ENCODE measurements at places on chromosomes 6 and 20.

- no peak for DNase-seq
These were observed 41.7 kb downstream of the SLC9A8 start for GRCh38 chr20:49854190-49854875.

DNA sequence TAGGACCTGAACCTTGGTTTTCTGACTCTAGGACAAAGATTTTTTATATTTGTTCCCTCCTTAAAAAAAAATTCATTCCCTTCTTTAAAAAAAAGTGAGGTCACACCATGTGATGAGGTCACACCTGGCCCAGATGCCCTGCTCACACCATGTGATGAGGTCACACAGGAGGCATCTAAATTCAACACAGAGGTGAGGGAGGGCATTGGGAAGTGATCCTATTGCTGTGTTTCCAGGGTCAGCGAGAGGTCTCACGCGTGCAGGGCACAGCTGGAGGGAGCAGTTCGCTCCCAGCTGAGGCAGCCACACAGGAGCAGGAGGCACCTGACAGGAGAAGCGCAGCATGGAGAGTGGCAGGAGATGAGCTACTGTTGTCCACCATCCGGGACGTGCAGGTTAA lies 92.5 kb downstream of the SLC22A23 start:
- no peak for DNase-seq

DNA sequence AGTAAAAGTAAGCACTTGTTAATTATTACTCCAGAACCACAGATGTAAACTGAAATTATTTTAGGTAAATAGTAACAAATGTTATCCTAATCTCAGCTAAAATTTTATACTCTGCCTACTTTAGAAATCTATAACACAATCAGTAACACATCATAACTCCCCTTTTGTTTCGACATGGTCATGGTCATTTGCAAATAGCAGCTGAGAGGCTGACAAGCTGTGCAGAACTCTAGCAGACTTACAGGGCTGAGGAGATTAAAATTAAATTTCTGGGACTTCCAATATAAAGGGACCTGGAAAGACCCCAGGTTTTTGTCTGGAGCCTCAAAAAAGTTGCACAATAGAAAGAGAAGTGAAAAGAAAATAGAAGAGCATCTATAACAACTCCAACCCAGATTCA lies 88.8 kb downstream of the PRL start:
- DNase-seq, result no peak

- no peak for DNase-seq
These were observed 26.1 kb downstream of the NCOA5 start for GRCh38 chr20:46063652-46064054.

GRCh38 chr20:1803061-1803931 lies 91.9 kb upstream of the SIRPA start:
- no peak for DNase-seq

DNA sequence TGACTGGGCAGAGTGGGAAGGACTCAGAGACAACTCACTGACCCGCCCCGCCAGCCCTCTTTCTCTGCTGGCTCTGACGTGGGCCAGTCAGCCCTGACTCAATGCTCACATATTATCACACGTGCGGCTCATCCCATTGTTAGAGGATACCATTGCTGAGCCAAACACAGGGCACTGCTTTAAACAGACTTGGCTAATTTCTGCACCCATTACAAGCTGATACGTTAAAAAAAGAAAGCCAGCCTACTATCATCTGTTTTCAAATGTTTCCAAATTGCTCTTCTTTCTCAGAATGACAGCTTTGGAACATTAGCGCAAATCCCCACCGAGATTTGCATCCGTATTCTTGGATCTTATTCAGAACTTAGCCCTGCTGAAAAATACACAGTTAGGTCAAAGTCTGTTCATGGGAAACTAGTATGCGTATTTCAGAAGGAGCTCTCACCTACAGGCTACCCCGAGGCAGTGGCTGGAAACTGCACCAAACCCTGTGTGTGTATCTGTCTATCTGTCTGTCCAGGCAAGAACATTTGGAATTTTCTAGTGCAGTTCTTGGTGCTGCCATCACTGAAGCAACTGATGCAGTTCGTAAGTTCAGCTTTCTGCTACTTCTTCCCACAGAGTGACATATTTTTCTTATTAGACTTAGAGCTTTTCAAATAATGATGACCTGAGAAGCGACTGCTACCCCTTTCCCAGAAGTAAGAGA lies 32.8 kb downstream of the RAMACL start:
- DNase-seq, result no peak

GRCh38 chr6:163688739-163689362 lies 274.3 kb downstream of the QKI start:
- no peak for DNase-seq

GRCh38 chr6:38244869-38245268 lies 394.9 kb downstream of the BTBD9 start:
- no peak for DNase-seq

- DNase-seq, result no peak
These were observed 187.1 kb downstream of the SOX4 start for GRCh38 chr6:21780679-21781078.

DNA sequence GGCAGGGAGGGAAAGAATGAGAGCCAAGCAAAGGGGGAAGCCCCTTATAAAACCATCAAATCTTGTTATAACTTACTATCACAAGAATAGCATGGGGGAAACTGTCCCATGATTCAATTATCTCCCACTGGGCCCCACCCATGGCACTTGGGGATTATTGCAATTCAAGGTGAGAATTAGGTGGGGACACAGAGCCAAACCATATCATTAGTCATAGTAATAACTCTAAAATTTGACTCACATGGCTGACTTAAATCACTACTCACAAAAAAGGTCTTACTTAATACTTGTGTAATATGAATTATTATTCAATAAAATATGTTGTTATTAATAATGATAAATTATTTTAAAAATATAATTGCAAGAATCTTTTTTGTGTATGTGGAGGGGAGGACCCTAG lies 178.1 kb upstream of the TCF21 start:
- no peak for DNase-seq

DNA sequence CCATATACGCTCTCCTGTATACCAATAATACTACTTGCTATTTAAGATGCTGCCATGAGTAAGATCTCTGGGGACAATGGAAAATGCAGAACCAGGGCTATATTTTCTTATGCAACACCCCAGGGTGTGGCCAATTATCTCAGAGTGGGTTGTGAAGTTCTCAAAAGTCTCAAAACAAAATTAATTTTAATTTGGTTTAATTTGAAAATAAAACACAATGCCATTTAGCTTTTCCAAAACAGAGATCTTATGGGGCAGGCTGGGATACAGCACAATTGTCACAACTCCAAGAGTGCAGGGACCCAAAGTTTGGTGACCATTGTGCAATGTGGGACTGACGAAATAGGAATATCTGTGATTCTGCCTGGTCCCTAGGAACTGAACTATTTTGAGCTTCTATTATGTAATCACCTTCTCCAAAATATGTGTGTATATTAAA lies 43.1 kb downstream of the MBOAT1 start:
- no peak for DNase-seq

DNA sequence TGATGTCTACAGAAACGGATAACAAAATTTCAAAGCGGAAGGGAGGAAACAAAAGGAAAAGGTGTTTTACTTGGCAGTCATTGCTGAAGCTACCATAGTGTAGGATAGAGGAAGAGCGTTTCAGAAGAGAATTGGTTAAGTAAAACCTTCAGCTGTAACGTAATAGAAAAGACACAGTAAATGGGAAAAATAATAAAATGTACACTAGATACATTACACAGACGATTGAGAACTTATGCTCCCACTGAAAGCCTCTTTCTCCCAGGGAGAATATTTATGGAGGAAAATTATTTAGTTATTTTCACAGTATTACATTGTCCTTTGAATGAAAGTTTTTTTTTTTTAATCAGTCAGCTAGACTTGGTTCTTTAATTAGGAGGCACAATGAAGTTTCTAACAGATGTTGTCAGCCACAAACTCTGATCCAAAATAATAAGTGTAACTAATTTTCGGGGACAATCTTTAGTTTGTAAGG lies 90.7 kb upstream of the PRDM1 start:
- DNase-seq, result no peak

DNA sequence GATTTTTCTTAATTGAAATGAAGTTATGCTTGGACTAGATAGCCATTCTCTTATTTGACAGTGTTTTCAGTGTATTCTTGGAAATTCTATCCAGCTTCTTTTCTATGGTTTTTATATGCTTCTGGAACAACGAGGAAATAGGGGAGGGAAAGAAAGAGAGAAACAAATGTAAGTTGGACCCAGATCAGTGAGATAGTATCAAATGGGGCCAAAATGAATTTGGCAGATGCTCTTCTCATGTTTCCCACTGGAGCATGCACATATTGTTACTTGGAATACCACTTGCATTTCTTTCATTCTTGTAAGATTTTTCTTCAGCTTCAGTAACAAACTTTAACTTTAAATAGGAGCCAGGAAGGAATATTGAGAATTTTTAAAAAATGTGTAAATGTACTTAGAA lies 312.3 kb downstream of the PRL start:
- no peak for DNase-seq

DNA sequence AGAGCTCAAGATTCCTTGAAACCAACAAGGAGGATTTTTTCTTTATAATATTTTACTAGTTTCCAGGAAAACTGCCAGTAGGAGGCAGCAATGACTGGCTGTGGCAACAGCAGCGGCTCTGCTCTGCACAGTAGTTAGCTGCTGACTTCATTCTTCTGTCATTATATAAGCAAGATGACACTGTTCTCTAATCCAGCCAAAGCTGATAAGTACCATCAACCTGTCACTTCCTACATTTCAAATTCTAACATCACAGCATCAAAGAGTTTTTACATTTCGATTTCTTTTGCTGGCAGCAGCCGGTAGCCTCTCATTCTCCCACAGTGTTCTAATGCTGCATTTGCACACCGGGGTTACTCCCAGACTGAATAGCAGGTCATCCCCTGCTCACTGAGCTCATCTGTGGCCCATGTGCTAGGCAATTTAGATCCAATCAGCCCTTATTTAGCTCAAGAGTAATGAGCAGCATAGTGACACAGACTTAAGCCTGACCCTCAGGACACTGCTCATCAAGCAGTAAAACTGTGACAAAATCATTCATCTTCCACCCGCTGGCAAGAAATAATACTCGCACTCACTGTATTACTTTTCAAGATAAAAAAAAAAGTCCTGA lies 67.8 kb downstream of the MMS22L start:
- no peak for DNase-seq

DNA sequence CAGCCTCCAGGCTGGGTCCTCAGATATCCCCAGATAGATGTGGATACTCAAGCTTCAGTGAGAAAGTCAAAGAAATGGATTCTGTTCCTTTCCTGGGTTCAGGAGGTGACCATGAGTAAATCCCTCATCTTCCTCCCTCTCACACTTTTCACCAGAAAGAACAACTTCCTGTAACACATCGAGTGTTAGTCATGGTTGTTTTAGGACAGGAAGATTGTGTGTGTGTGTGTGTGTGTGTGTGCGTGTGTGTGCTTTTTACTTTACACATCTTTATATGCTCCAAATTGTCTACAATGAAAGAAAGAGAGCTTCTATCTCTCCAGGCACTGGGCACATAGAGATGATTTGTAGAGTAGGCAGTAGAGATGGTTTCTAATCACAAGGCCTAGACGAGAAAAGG lies 139.9 kb downstream of the TBXT start:
- no peak for DNase-seq

GRCh38 chr6:150907383-150907782 lies 41.9 kb downstream of the MTHFD1L start:
- DNase-seq, result no peak

DNA sequence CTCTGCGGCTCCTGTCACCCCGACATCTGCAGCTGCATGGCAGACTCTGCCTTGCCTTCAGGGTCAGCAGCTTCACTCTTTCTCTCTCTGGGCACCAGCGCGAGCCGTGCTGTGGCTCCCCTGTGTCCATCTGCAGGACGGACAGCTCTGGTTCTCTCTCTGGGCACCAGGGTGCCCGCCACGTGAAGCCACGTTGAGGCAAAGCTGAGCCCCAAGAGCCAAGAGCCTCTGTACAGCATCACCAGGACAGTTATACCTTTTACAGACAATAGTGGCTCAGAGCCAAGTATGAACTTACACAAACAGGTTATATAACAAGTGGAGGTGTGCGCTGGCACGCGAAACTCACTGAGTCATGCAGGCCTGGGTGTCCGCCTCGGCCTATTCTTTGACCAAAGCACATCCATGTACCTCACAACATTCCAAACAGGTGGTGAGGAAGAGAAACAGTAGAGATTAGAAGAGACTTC lies 50.8 kb downstream of the FAM50B start:
- no peak for DNase-seq

DNA sequence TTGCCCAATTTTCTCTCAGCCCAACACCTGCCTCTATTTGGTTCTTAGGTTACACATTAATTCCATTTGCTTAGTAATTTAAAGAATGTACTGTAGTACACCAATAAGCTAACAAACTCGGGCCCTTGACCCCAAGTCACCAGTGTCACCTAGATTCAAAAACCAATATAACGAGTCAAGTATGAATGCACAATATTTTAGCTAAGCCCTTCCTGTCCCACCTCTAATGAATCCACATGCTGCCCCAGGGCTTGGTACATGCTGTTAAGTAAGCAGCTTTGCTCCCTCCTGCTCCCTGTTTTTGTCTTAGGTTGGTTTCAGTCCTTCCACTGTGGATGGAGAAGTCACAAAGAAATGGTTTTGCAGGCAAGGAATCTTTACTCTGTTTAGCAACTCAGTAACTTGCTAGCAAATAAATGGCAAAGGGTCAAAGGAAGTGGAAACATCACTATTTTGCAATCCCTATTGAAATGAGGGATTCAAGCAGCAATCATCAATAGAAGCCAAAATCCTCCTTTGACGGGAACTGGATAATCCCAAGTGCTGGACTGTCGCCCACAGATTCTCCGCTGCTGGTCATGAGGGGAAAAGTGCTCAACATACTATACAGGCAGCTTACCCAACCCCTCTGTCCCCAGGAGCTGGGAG lies 5.0 kb upstream of the MPC1 start:
- DNase-seq, result no peak

DNA sequence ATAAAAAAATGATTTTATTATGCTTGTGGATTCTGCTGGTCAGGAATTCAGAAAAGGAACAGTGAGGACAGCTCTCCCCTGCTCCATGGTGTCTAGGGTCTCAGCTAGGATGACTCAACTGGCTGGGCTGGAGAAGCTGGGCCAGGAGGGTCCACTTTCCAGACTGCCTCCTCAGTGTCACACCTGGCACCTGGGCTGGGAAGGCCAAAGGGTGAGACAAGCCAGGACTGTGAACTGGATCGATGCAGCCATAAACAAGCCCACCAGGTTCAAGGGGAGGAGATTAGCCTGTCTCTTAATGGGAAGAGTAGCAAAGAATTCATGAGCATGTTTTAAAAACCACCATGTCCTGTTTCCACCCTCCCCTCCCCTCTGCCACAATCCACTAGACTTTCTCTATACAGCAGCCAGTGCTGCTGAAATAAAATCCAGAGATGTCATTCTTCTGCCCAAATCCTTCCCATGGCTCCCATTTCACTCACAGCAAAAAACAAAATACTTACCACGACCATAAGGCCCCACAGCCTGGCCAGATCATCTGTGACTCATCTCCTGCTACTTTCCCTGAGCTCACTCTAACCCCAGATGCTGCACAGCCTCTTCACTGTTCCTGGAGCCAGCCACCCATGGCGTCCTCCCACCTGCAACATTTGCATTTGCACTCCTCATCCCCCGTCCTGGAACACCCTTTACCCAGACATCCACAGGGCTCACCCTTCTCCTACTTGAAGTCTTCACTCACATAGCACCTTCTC lies 13.8 kb downstream of the SPTLC3 start:
- DNase-seq, result no peak

GRCh38 chr20:24994470-24995368 lies 2.2 kb upstream of the APMAP start:
- DNase-seq, result peak; percentile 73
